Stimulated activated CD4-positive, alpha-beta T cell treated with anti-CD3 and anti-CD28 coated beads, Interleukin-1b, Interleukin-23, amount 100 ng/mL, for 4 hours (primary cell): ENCODE measurements at places on chromosomes 16 and 17.

DNA sequence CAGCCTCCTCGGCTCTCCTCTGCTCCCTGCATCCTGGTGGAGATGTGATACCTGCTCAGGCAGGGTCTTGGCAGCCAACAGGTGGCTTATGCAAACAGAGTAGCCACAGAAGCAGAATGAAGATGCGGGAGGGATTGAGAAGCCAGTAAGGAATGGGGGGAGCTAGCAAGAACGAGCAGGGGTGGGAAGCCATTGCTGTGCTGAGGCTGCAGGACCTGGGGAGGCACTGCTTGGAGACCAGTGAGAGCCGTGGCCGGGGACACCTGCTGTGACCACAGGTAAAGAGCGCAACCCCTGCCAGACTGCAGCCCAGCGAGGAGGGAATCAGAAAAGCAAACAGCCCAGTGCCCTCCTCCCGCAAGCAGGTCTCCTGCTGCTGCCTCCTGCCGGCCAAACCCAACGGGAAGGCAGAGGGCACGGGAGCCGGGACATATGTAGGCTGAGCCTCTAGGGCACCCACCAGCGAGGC is 14.7 kb downstream of the AIPL1 start:
- no peak for DNase-seq

DNA sequence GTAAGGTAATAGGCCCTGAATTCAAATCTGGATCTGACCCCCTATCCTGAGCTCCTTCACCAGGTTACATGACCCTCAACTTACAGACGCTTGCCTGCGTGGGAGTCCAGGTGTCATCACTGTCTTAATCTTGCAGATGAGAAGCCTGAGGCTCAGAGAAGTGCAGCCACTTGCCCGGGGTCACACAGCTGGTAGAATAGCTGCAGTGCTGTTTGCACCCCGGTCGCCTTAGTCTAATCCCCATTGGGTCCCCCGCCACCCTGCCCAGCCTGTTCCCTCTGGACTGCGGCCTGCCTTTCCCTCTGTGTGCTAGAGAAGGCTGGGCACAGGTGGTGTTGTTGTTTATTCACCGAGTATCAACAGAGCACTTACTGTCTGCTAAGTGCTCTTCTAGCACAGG is 107.0 kb downstream of the SDR42E1 start:
- DNase-seq = no peak

DNA sequence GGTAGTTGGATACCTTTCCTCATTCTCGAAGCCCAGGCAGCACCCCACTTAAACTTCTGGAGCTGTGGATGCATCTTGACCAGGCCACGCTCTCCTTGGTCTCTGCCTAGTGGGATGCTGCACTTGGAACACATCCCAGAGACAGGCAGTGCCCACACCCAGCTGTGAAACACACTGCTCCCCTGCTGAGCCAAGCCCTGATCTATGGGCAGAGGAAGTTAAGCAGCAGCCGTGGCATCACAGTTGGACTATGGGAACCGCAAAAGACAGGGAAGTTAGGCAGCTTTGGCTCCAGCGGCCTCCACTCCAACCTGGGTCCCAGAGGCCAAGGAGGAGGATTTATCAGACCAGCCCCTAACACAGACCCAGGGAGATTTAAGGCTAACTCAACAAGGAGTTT is 284.8 kb upstream of the CCL2 start:
- no peak for DNase-seq

- DNase-seq = no peak
Measured at GRCh38 chr16:47470810-47471209, 9.7 kb downstream of the PHKB start.

- DNase-seq = no peak
Measured at GRCh38 chr17:34257299-34257985, 2.4 kb downstream of the CCL2 start.

DNA sequence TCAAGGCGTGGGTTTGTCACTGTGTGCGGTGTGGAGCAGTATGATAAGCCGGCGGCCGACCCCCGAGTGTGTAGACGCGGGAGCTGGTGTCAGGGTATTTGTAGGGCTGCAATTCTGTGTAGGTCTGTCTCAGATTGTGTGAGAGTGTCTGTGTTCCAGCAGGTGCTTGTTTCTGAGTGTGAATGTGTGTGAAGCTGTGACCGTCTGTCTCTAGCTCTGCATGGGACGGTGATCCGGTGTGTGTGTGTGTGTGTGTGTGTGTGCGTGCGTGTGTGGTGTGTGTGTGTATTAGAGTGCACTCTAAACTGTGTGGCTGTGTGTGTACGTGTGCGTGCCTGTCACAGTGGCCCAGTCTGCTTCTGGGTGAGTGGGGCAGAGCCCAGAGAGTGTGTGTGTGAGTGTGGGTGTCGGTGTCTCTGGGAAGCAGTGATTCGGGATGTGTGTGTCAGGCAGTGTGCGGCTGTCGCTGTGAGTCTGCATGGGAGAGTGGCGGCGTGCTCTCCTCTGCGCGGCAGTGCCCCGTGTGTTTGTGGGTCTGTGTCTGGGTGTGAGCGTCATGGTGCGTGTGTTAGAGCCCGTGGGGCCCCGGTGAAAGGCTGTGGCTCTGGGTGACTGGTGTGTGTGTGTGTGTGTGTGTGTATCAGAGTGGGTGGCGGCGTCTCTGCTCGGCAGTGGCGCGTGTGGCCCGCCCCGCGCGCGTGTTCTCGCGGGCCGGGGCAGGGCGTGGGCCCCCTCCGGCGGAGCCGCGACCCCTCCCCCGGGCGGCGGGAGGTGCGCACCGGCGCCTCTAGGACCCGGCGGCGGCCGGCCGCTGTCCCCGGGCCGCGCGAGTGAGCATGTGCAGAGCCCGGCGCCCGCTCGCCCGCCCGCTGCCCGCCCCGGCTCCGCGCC is at the start of gene WSCD1:
Gene WSCD1, plus strand, starts transcription at position 841 of the 891 bp plus-strand sequence. CDS start 10,280 bp downstream, outside the sequence.
- DNase-seq = no peak

DNA sequence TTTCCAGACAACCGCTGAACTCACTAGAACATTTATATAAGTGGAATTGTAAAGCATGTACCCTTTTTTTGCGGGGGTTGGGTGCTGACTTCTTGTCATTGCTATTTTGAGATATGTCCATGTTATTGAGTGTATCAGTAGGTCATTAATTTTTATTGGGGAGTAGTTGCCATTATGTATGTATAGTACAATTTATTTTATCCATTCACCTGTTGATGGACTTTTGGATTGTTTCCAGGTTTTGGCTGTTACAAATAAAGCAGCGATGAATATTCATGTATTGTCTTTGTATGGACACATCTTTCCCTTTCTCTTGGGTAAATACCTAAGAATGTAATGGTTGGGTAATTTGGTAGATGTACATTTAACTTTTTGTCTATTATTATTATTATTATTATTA is 12.7 kb downstream of the NFATC3 start:
- DNase-seq = no peak

DNA sequence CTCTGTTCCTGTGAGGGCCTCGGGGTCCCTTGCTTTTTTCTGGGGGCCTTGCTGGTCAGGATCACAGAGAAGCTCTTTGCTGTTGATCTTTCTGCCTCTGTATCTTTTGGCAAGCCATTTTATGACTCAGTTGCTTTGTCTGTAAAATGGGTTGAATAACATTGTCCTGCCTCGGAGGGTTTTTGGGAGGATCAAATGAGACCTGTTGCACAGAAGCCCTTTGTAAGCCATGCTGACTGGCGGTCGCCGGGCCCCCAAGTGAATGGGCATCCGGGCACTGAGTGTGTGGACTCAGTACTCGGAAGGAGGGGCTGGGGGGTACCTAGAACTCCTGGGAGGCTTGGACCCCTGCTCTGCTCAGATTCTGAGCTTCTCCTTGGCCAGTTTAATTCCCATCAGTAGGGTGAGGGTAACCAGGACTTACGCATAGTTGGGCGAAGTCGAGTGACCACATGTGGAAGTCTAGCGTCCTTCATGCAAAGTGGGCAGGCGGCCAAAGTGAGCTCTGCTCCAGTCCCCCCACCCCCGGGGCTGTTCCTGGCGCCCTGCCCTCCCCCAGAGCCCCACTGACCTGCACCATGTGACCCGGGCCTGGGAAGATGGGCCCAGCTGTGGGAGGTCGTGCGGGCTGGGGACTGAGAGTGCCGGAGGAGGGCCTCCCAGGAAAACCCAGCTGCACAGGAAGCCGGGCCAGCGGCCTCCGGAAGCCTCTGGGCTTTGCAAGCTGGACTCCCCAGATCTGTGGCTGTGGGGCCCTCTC is 284.0 kb downstream of the SEC14L1 start:
- no peak for DNase-seq

DNA sequence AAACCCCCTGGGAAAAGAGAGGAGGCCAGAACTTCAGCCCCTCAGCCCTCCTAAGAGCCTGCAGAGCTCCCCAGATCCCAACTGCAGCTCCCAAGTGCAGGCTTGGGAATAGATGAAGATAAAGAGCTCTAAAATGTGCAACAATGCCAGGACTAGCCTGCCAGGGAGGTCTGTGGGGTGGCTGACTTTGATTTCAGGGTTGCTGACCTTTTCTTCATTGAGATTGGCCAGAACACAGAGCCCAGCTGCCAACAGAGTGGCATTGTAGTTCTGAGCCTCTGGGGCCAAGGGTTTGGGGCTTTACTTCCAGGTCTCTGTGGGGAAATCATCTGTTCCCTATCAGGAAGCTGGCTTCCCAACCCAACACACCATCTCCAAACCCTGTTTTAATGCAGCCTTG is 120.6 kb downstream of the COPRS start:
- DNase-seq = no peak

DNA sequence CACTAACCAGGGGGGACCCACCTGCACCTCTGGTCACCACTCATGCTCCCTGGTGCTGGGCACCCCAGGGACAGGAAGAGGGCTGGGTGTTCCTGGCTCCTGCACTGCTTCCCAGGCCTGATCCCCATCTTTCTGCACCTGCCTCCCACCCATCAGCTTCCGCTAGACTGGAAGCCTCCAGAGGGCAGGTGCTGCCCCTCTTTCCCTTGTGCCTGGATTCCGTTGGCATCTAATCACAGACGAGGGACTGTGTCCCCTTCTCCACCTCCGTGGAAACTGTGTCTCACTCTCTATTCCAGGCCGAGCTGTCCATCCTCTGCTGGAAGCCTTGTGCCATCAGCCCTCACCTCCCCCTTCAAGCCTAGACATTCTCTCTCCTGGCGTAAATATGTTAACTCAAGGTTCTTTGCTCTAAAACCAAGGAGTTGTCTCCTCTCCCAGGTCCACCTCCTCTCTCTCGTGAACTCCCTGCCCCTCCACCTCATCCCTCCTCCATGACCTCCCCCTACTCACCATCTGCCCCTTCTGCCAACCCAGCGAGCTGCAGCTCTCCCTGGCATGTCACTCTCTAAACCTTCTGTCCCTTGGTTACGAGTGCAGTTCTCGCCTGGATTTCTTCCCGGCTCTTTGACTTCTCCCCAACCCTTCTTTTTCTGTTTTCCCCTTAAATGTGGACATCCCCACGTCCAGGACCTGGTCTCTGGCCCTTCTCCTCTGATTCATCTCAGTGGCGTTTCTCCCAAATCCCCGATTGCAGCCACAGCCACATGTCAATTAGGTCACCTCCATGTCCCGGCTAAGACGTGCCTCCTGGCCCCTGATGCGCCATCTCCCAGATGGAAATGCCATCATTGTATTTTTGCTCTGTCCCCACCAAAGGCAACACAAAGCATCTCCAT is 107.7 kb downstream of the SEC14L1 start:
- DNase-seq = no peak

DNA sequence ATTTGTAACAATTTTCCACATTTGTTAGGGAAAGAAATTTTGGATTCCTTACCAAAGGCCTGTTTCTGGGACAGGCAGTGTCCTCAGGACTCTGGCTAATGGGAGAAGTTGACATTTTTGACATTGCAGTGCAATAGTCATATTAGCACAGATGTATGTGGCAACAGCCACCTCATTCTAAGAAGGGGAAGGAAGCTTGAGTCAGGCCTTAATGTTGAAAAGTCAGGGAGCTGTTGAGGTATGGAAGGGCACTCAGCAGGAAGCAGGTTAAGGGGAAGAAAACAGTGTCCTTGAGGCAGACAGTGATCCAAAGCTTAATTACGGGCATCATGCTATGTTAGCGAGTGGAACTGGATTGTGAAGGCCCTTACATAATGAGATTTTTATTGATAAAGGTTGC is 20.9 kb downstream of the AKTIP start:
- DNase-seq = no peak

DNA sequence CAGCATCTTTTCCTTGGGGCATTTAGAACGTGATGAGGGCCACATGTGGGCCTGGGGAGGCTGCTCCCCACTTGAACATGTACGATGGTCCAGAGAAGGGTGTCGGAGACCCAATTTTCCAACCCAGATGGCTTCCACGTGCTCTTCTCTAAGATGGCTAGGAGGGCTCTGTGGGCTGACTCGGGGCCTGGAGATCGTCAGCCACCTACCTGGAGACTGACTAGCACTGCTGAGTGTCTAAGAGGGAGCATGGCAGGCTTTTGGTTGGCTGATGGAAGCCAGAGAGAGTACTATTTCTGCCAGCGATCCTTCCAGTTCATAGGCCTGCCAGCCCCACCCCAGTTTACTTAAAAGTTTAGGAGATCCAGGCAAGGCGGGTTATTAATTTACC is 60.2 kb upstream of the CLEC18A start:
- no peak for DNase-seq

DNA sequence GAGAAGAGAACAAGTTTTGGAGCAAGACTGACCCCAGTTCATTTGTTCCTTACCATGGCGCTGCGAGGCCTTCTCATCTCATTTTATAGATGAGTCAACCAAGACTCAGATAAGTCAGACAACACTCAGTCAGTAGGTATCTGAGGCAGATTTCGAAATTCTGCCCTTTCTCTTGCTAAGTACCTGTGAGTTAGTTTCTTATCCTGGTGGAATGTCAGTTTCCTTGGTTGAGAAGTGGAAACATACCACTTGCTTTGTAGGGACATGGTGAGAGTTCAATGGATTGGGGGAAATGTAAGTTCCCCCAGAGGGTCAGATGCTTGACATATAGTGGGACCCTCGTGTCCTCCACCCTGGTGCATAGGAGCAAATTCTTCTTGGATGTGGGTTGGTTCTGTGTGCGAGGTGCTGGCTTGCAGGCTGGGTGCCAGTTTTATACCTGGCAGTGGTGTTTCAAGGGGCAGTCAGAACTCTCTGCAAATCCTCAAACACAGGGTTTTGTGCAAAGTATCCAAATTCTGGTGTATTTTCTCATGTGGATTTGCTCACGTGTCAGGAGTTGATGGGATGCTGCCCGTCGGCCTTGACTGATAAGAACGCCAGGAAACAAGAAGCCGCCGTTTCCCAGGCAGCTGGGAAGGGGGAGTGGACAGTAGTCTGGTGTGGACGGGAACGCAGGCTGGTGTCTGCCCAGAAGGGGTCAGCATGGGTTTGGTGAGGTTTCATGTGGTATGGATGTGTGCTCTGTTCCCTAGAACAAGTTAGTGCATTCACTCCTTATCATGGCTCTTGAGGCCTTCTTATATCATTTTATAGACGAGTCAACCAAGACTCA is 61.1 kb upstream of the CIBAR2 start:
- no peak for DNase-seq
